A549 treated with CORT108297 at 1 μM for 4 hours (cell line): ENCODE measurements at places on chromosomes 2 and 18. TPM values are rescaled to one million over a fixed set of nuclear protein-coding genes. Genes with fewer than 3 reads are reported as not detected.

CD8B gene
- not detected in 5 replicates for total RNA-seq

SCN2A gene
- total RNA-seq: 0.01 to 0.06 TPM (median 0.02 TPM) in 4 of 5 replicates, not detected in the other

LCT gene
- 0.03 to 0.06 TPM (median 0.03 TPM) in 4 of 5 replicates, not detected in the other for total RNA-seq

INPP5D gene
- total RNA-seq: 0.29 to 0.60 TPM (median 0.45 TPM) in 5 replicates

KCNIP3 gene
- total RNA-seq: 1.1 to 2.4 TPM (median 1.6 TPM) in 5 replicates

NPPC gene
- total RNA-seq: 0.20 to 0.29 TPM (median 0.23 TPM) in 4 of 5 replicates, not detected in the other

RGPD4 gene
- total RNA-seq: 0.03 to 0.10 TPM (median 0.07 TPM) in 5 replicates

ACMSD gene
- not detected in 5 replicates for total RNA-seq

ALLC gene
- total RNA-seq: 0.06 to 0.13 TPM (median 0.12 TPM) in 4 of 5 replicates, not detected in the other

PLGLB1 gene
- 0.38 to 1.0 TPM (median 0.80 TPM) in 5 replicates for total RNA-seq

MMADHC gene
- total RNA-seq: 85.9 to 118 TPM (median 86.0 TPM) in 5 replicates

HJURP gene
- 73.9 to 78.1 TPM (median 76.4 TPM) in 5 replicates for total RNA-seq

ITGB6 gene
- 0.89 to 1.5 TPM (median 1.1 TPM) in 5 replicates for total RNA-seq

ALPG gene
- total RNA-seq: 0.12 to 0.22 TPM (median 0.16 TPM) in 5 replicates

DSEL gene
- total RNA-seq: 0.27 to 0.40 TPM (median 0.34 TPM) in 5 replicates

C2orf80 gene
- not detected in 5 replicates for total RNA-seq

LIMS3 gene
- not detected in 5 replicates for total RNA-seq

IL1F10 gene
- not detected in 5 replicates for total RNA-seq

UPP2 gene
- not detected in 5 replicates for total RNA-seq

TBR1 gene
- 0.01 to 0.07 TPM (median 0.05 TPM) in 4 of 5 replicates, not detected in the other for total RNA-seq

PRKAG3 gene
- total RNA-seq: not detected in 5 replicates

DCDC2C gene
- 0.22 to 0.55 TPM (median 0.52 TPM) in 5 replicates for total RNA-seq

IL36B gene
- 0.09 to 0.19 TPM in 2 of 5 replicates, not detected in the others for total RNA-seq

ANKRD30B gene
- 0.02 to 0.03 TPM (median 0.02 TPM) in 3 of 5 replicates, not detected in the others for total RNA-seq

SPC25 gene
- total RNA-seq: 15.7 to 21.5 TPM (median 20.3 TPM) in 5 replicates

ERBB4 gene
- total RNA-seq: not detected in 5 replicates

FAM124B gene
- not detected in 5 replicates for total RNA-seq

CRYGD gene
- not detected in 5 replicates for total RNA-seq

PPP1R1C gene
- total RNA-seq: 1.6 to 2.2 TPM (median 1.8 TPM) in 5 replicates

COL5A2 gene
- total RNA-seq: 47.9 to 90.5 TPM (median 76.8 TPM) in 5 replicates

SERTAD2 gene
- 10.8 to 14.3 TPM (median 13.8 TPM) in 5 replicates for total RNA-seq

IL36RN gene
- total RNA-seq: 0.05 to 0.25 TPM (median 0.14 TPM) in 4 of 5 replicates, not detected in the other

PSMD14 gene
- total RNA-seq: 100.0 to 139 TPM (median 104 TPM) in 5 replicates

PID1 gene
- total RNA-seq: 2.9 to 3.8 TPM (median 3.2 TPM) in 5 replicates

MYO5B gene
- total RNA-seq: 10.0 to 12.3 TPM (median 11.0 TPM) in 5 replicates

AQP4 gene
- 0.05 TPM in 1 of 5 replicates, not detected in the others for total RNA-seq

MRPL53 gene
- total RNA-seq: 94.6 to 158 TPM (median 138 TPM) in 5 replicates

AQP12A gene
- total RNA-seq: not detected in 5 replicates

CREG2 gene
- total RNA-seq: 6.9 to 11.3 TPM (median 10.2 TPM) in 5 replicates

AMMECR1L gene
- 16.7 to 20.2 TPM (median 18.3 TPM) in 5 replicates for total RNA-seq

CHRND gene
- total RNA-seq: not detected in 5 replicates

PAX8 gene
- 0.66 to 0.95 TPM (median 0.83 TPM) in 5 replicates for total RNA-seq

CDH2 gene
- 32.4 to 51.1 TPM (median 40.7 TPM) in 5 replicates for total RNA-seq

SERPINB10 gene
- not detected in 5 replicates for total RNA-seq

TYMS gene
- total RNA-seq: 165 to 179 TPM (median 177 TPM) in 5 replicates

ZNF396 gene
- 0.52 to 0.90 TPM (median 0.72 TPM) in 5 replicates for total RNA-seq

RAPH1 gene
- total RNA-seq: 5.4 to 6.9 TPM (median 6.2 TPM) in 5 replicates

PLB1 gene
- total RNA-seq: 1.1 to 2.0 TPM (median 1.8 TPM) in 5 replicates

CXCR4 gene
- 0.28 to 0.75 TPM (median 0.51 TPM) in 5 replicates for total RNA-seq

SCN1A gene
- not detected in 5 replicates for total RNA-seq

DQX1 gene
- 0.06 to 0.16 TPM (median 0.12 TPM) in 5 replicates for total RNA-seq
